ENCODE measurements at places on chromosomes 16 and 17. TPM values are rescaled to one million over a fixed set of nuclear protein-coding genes. Genes with fewer than 3 reads are reported as not detected.
A peak's percentile ranks its signal among the peaks of the same experiment; 100 is the strongest.

GRCh38 chr16:21157632-21158031, 842 bp upstream of the LDAF1 start:
- DNase-seq: no peak
- H3K27me3 ChIP-seq: peaks cover 6% of the 10 kb centered on the region
- peak overlapping the region; percentile 49 for H3K4me3 ChIP-seq
- H3K4me1 ChIP-seq: no peaks in the 10 kb centered on the region
- peaks cover 4% of the 10 kb centered on the region for H3K36me3 ChIP-seq

DNA sequence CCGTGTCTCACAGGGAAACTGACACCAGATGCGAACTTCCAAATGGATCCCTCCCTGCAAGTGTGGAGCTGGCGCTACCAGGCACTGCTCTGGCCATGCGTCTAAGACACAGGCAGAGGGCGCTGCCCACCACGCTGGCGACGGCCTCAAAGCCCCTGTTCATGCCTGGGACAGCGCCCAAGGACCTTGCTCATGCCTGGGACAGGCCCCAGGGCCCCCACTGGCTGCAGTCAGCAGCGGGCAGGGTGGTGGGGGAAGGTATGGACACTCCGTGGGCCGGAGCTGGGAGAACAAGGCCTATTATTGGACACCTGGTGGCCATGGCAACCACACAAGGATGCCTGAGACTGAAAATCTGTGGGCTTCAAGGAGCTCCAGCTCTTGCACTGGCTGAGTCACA, 8.8 kb downstream of the ZG16B start:
- H3K27ac ChIP-seq: peak overlapping the region; percentile 67
- DNase-seq: peak; percentile 77
- H3K27me3 ChIP-seq: peaks cover 13% of the 10 kb centered on the region
- H3K4me1 ChIP-seq: peaks cover 10% of the 10 kb centered on the region
- H3K4me3 ChIP-seq: no peak overlapping the region

GRCh38 chr17:19344311-19345066, 18.0 kb downstream of the B9D1 start:
- no peak overlapping the region for H3K27ac ChIP-seq
- no peak for DNase-seq
- H3K36me3 ChIP-seq: peaks cover 13% of the 10 kb centered on the region
- H3K27me3 ChIP-seq: peaks cover 10% of the 10 kb centered on the region

DNA sequence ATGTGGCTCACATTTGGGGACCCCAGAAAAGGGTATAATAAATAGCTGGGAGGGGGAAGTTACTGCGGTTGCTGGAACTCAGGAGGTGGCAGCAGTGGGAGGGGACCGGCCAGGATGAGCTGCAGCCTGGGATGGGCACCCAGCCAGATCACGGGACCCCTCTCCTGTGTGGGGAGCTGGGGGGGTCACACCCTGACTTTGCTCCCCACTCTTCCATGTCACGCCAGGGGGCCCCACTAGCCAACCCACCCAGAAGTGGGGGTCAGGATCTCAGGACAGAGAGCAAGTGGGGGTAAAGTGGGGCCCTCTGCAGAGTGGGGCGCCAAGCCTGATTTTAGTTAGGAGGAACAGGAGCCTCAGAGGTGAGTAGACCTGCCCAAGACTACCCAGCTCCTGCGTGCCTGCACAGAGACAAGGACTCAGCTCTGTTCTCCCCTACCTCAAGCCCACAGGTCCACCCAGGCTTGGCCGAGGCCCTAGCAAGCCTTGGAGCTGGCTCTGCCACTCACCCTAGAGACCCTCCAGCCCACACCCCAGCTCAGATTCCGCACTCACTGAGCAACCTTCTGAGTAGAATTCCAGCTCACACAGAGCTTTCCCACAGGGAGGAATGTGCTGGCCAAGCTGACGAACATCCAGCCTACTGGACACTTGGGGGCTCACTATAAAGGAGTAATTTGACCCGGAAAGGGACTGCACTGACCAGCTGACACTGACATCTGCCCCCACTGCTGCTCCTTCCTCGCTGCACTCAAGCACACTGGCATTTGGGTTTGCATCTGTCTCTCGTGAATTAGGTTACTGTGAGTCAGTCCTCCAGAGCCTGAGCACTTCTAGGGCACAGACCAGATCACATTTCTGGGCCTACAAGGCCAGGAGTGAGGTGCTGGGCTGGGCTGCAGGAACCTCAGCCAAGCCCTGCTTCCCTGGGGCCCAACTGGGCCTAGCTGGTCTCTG, 310.1 kb downstream of the C16orf95 start:
- DNase-seq: no peak
- no peak overlapping the region for H3K4me3 ChIP-seq
- H3K27ac ChIP-seq: no peak overlapping the region
- peaks cover 6% of the 10 kb centered on the region for H3K4me1 ChIP-seq
- H3K36me3 ChIP-seq: no peaks in the 10 kb centered on the region
- peaks cover 14% of the 10 kb centered on the region for H3K27me3 ChIP-seq

- peak overlapping the region; percentile 40 for H3K27ac ChIP-seq
- peak; percentile 10 for DNase-seq
- H3K4me1 ChIP-seq: peaks cover 10% of the 10 kb centered on the region
- H3K27me3 ChIP-seq: peaks cover 5% of the 10 kb centered on the region
These were observed 302.4 kb upstream of the N4BP1 start for GRCh38 chr16:48912360-48912759.

GRCh38 chr16:67846063-67846319, 742 bp upstream of the NUTF2 start:
- H3K27me3 ChIP-seq: peaks cover 10% of the 10 kb centered on the region
- H3K36me3 ChIP-seq: no peaks in the 10 kb centered on the region
- peak overlapping the region; percentile 98 for H3K27ac ChIP-seq
- peaks cover 34% of the 10 kb centered on the region for H3K4me1 ChIP-seq
- peak overlapping the region; percentile 94 for H3K4me3 ChIP-seq
- DNase-seq: no peak

- peak overlapping the region; percentile 87 for H3K4me3 ChIP-seq
- H3K4me1 ChIP-seq: peaks cover 35% of the 10 kb centered on the region
- peaks cover 5% of the 10 kb centered on the region for H3K27me3 ChIP-seq
- H3K27ac ChIP-seq: no peak overlapping the region
These were observed 418 bp downstream of the SOCS3 start for GRCh38 chr17:78359321-78359996.

- no peak overlapping the region for H3K4me3 ChIP-seq
- H3K4me1 ChIP-seq: peaks cover 4% of the 10 kb centered on the region
- no peak overlapping the region for H3K27ac ChIP-seq
- H3K27me3 ChIP-seq: peaks cover 6% of the 10 kb centered on the region
- no peak for DNase-seq
- H3K36me3 ChIP-seq: peaks cover 4% of the 10 kb centered on the region
These were observed 17.1 kb downstream of the CUEDC1 start for GRCh38 chr17:57938061-57938502.

GRCh38 chr16:85372627-85373372, 240.3 kb upstream of the GSE1 start:
- no peak overlapping the region for H3K4me3 ChIP-seq
- no peak for DNase-seq
- H3K27ac ChIP-seq: no peak overlapping the region
- H3K36me3 ChIP-seq: peaks cover 6% of the 10 kb centered on the region
- no peaks in the 10 kb centered on the region for H3K4me1 ChIP-seq

DNA sequence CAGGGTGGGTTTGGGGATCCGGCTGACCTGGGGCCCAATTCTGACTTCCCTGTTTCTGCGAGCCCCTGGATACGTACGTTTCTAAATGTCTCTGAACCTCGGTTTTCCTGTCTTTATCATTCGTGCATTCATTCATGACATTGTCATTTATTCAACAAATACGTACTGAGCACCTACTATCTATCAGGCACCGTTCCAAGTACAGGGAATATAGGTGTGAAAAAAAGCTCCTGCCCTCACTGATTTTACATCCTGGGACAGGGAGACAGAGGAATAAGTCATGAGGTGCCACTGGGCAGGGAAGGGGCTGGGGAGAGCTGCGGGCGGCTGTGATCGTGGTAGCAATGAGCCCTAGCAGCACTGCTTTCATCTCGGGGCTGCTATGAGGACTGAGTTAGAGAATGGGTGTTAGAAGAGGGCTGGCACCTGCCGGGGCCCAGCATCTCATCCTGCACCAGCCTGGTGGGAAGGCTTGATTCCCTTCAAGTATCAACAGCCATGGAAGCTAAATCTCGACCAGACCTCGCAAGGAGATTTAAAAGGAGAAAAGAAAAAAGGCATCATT, 88.3 kb upstream of the DNAH17 start:
- peaks cover 28% of the 10 kb centered on the region for H3K27me3 ChIP-seq
- peak overlapping the region; percentile 95 for H3K27ac ChIP-seq
- DNase-seq: no peak
- H3K4me3 ChIP-seq: no peak overlapping the region

- peaks cover 19% of the 10 kb centered on the region for H3K36me3 ChIP-seq
- H3K4me3 ChIP-seq: no peak overlapping the region
- H3K27me3 ChIP-seq: peaks cover 8% of the 10 kb centered on the region
These were observed 195.9 kb upstream of the CHMP6 start for GRCh38 chr17:80795754-80796153.

DNA sequence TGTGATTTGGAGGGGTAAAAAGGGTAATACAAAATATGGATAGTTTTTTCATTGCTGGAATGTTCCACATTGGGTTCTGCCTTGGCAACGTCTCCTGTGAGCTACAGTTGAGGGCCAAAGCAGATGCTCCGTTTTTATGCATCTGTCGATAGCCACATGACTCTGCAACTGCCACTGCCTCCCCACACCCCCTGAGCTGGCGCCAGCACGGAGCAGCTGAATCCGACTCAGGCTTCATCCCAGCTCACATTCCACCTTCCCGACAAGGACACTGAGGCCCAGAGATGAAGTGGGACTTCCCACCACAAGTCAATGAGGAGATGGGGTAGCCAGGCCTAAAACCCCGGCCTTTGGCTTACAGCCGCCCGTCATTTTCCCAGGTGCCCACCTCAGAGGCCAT, 334.1 kb downstream of the CDH13 start:
- H3K27me3 ChIP-seq: peaks cover 3% of the 10 kb centered on the region
- DNase-seq: no peak
- no peaks in the 10 kb centered on the region for H3K4me1 ChIP-seq
- H3K36me3 ChIP-seq: no peaks in the 10 kb centered on the region
- no peak overlapping the region for H3K4me3 ChIP-seq

DNA sequence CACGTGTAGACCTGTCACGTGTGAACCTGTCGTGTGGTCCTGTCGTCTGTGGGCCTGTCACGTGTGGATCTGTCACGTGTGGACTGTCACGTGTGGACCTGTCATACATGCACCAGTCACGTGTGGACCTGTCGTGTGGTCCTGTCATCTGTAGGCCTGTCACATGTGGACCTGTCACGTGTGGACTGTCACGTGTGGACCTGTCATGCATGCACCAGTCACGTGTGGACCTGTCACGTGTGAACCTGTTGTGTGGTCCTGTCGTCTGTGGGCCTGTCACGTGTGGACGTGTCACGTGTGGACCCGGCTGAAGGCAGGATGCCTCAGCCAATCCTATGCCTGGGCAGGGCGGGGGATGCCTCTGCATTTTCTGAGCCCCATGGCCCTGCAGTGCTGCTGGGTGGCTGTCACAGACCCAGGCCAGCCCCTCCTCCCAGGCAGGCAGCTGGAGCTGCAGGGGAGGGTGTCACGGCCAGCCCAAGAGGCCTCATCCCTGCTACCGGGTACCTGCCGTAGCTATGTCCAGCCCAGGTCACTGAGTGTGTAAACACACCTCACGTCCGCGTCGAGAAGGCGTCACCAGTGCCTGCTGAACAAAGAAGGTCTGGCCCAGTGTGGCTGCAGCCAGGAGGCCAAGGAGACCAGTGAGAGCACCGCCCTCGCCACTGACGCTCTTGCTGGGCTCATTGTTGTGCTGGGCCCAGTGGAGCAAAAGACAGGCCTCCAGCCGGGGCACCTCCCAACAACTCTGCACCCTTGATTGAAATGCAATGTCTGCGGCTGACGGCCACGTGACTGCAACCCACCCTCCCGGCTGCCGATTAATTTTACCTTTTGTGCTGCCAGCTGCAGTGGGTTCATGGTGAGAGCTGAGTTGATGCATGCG, 18.6 kb upstream of the ACSF3 start:
- H3K36me3 ChIP-seq: peaks cover 6% of the 10 kb centered on the region
- no peak for DNase-seq
- no peaks in the 10 kb centered on the region for H3K4me1 ChIP-seq
- H3K4me3 ChIP-seq: no peak overlapping the region
- no peak overlapping the region for H3K27ac ChIP-seq
- peaks cover 11% of the 10 kb centered on the region for H3K27me3 ChIP-seq

GRCh38 chr16:57916735-57917438, 54.0 kb downstream of the CNGB1 start:
- no peaks in the 10 kb centered on the region for H3K36me3 ChIP-seq
- H3K4me1 ChIP-seq: peaks cover 8% of the 10 kb centered on the region
- H3K27ac ChIP-seq: no peak overlapping the region
- no peaks in the 10 kb centered on the region for H3K27me3 ChIP-seq
- DNase-seq: no peak

GRCh38 chr17:28320215-28321061, 1.4 kb downstream of the TMEM97 start:
- H3K27me3 ChIP-seq: peaks cover 11% of the 10 kb centered on the region
- peak overlapping the region; percentile 2 for H3K27ac ChIP-seq
- no peaks in the 10 kb centered on the region for H3K36me3 ChIP-seq
- no peak for DNase-seq
- H3K4me1 ChIP-seq: peaks cover 39% of the 10 kb centered on the region

GRCh38 chr16:89695875-89696669, 5.4 kb downstream of the SPATA2L start:
- no peaks in the 10 kb centered on the region for H3K4me1 ChIP-seq
- H3K27ac ChIP-seq: no peak overlapping the region
- peaks cover 12% of the 10 kb centered on the region for H3K36me3 ChIP-seq

- H3K27me3 ChIP-seq: no peaks in the 10 kb centered on the region
- H3K27ac ChIP-seq: no peak overlapping the region
- H3K4me3 ChIP-seq: no peak overlapping the region
- H3K36me3 ChIP-seq: no peaks in the 10 kb centered on the region
These were observed 72.2 kb upstream of the MPHOSPH6 start for GRCh38 chr16:82242201-82242600.

GRCh38 chr16:83771306-83771942, 36.4 kb upstream of the HSBP1 start:
- H3K27ac ChIP-seq: no peak overlapping the region
- peaks cover 10% of the 10 kb centered on the region for H3K4me1 ChIP-seq
- H3K4me3 ChIP-seq: no peak overlapping the region

GRCh38 chr17:45790296-45790922, 6.3 kb downstream of the CRHR1 start:
- H3K4me1 ChIP-seq: peaks cover 6% of the 10 kb centered on the region
- no peak overlapping the region for H3K4me3 ChIP-seq
- H3K27ac ChIP-seq: no peak overlapping the region
- H3K27me3 ChIP-seq: peaks cover 12% of the 10 kb centered on the region
- DNase-seq: no peak
- peaks cover 7% of the 10 kb centered on the region for H3K36me3 ChIP-seq

- H3K27me3 ChIP-seq: peaks cover 19% of the 10 kb centered on the region
- H3K4me3 ChIP-seq: peak overlapping the region; percentile 88
- peak overlapping the region; percentile 67 for H3K27ac ChIP-seq
These were observed 742 bp upstream of the FBXO31 start for GRCh38 chr16:87384162-87384874.

GRCh38 chr16:53007095-53007494, 45.6 kb downstream of the CHD9NB start:
- no peak overlapping the region for H3K27ac ChIP-seq
- H3K36me3 ChIP-seq: no peaks in the 10 kb centered on the region
- no peaks in the 10 kb centered on the region for H3K27me3 ChIP-seq
- H3K4me3 ChIP-seq: no peak overlapping the region

Gene GLG1
- total RNA-seq: 153 TPM

Gene MT4
- total RNA-seq: not detected

Gene CLEC18B
- 0.26 TPM for total RNA-seq

Gene TBC1D3L
- 20.9 TPM for total RNA-seq
